ENCODE measurements at places on chromosomes 5 and 9. TPM values are rescaled to one million over a fixed set of nuclear protein-coding genes. Genes with fewer than 3 reads are reported as not detected.

GRCh38 chr9:89797255-89797654 lies 192.4 kb downstream of the GADD45G start:
- DNase-seq: no peak

Gene IL17B
- polyA plus RNA-seq: 4.0 TPM

Gene C9orf152
- 7.6 TPM for polyA plus RNA-seq

Gene FOXI1
- polyA plus RNA-seq: 0.03 TPM

Gene STK32A
- 3.3 TPM for polyA plus RNA-seq

Gene RMRP
- polyA plus RNA-seq: not detected
